ENCODE measurements at places on chromosomes 2 and 18.

GRCh38 chr2:200479692-200480265 is 30.1 kb downstream of the KCTD18 start:
- DNase-seq = no peak

DNA sequence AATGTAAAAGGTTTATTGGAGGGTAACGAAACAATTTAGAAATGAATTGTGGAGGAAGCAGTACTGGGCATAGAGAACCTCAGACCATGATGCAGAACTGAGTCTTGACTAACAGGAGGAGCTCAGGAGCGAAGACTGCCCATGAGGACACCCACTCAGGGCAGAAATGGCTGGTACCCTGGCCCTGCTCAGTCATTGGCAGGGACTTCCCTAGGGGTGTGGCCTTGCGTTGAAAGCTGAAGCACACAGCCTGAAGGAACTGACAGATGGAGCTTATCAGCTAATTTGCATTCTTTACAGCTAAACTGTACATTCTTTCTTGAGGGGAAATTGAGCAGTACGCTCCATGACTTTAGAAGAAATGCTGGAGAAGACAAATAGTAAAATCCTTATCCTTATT is 57.1 kb downstream of the PDK1 start:
- no peak for DNase-seq

- DNase-seq = no peak
These were observed 171.1 kb upstream of the SKOR2 start for GRCh38 chr18:47422524-47422923.

GRCh38 chr2:206824087-206824618 is 58.7 kb downstream of the FASTKD2 start:
- DNase-seq = no peak

GRCh38 chr18:24161304-24161703 is 22.4 kb downstream of the CABYR start:
- DNase-seq = no peak

DNA sequence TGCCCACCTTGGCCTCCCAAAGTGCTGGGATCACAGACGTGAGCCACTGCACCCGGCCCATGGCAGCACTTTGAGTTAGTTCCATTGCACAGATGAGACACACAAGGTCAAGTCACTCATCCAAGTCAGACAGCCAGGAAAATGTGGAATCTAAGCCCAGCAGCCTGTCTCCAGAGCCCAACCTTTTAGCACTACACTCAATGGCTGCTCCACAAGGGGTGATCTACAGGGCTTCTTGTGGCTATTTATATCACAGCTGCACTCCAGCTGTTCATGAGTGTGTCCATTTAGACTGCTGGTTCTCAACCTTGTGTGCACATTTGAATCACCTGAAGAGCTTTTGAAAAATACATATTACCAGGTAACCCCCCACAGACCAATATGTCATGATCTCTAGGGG is 72.9 kb upstream of the RPL31 start:
- DNase-seq = no peak

DNA sequence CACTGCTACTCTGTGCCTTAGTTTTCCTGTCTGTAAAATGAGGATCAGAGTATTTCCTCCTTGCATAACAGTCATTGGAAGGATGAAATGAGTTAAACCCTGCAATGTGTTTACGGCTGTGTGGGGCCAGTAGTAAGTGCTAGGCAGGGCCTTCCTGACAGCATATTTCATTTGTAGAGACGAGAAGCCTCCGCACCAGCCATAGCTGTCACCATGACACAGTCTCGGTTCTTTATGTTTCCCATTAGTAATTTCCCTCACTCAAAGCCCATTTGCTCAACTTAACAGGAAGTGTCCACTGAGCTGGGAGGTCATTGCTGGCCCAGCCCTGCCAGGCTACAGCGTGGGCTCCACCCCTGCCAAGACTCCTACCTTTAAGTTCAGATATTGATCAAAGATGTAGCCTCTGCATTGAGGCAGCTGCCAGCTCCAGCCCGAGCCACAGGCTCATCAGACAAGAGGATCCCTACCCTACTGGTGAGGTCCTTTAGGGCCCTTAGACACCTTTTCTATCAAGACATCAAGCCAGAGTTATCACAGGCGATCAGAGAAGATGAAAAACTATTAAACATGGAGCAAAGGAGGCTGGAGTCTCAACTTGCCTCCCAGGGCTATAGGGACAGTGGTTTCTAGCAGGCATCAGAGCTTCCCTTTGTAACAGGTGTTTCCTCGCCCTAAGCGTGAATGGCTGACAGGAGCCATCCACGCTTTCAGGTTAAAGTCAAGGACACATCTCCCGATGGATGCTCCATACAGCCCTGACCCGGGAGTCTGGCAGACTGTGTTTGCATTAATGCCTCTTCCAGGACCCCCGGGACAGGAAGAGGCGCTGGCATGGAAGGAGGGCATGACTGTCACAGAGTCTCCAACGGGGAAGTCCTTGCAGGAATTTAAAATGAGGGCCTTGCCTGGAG is 251.7 kb downstream of the NDUFA10 start:
- DNase-seq = no peak

- DNase-seq = no peak
These were observed 47.0 kb upstream of the PARD3B start for GRCh38 chr2:204498291-204498690.

GRCh38 chr2:45013229-45014015 is 4.2 kb upstream of the SIX2 start:
- no peak for DNase-seq

DNA sequence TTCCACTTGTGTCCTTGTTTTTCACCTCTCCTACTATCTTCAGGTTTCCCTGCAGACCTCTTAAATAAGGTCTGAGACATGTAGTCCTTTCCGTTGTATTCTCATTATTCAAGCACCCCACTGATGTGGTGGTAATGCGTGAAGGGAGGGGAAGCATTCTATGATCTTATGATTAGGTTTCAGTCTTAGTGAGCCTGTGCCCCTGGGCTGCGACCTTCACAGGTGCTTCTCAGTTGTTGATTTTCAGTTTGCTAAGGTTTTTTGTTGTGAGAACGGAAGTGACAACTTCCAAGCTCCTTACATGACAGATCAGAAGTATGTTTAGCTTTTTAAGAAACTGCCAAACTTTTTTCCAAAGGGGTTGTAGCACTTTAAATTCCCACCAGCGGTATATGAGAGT is 41.3 kb downstream of the VPS54 start:
- DNase-seq = no peak

DNA sequence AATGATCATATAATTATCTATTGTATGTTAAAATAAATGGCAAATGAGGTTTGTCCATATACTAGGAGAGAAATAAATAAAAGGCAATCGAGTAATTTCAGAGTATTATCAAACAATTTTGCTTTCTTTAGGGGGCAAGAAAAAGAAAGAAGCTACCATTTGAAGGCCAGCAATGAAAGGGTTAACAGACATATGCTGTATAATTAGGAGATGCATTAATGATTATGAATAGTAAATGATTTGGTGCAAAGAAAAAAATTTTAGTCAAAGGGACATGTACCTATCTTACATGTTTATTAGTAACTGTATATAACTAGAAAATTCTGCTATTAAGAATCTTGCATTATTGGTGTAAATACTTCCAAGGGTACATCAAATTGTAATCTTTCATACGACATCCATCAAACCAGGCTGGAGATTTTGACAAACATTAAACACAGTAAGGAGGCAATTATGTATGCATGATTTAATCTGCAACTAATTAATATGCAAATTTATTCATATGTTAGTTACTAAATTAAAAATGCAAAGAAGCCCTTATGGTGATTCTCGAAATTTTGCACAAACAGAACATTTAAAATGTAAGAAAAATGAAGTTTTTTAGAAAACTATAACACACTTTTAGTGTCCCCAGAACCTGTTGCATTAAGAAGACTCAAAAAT is 251.4 kb downstream of the TCF4 start:
- no peak for DNase-seq

- no peak for DNase-seq
These were observed 176.0 kb downstream of the ACKR3 start for GRCh38 chr2:236745420-236746210.

- DNase-seq = peak; percentile 20
These were observed at the start of gene GPR155 for GRCh38 chr2:174486563-174487107. Gene GPR155, minus strand, starts transcription at chr2:174487029. Its CDS starts 5,073 bp downstream, at chr2:174481956.

DNA sequence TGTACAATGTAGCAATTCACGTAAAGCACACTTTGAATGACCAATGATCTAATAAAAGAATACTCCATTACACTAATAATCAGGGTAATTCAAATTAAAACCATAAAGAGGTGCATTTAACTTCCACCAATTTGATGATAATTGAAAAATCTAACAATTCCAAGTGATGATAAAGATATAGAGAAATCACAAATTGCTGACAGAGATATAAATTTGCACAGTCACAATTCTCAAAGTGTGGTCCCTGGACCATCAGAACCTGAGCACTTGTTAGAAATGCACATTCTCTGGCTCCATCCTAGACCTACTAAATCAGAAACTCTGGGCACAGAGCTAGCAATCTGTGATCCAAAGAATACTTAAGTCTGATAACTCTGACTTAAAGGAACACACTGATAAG is 165.8 kb upstream of the DCC start:
- DNase-seq = no peak

DNA sequence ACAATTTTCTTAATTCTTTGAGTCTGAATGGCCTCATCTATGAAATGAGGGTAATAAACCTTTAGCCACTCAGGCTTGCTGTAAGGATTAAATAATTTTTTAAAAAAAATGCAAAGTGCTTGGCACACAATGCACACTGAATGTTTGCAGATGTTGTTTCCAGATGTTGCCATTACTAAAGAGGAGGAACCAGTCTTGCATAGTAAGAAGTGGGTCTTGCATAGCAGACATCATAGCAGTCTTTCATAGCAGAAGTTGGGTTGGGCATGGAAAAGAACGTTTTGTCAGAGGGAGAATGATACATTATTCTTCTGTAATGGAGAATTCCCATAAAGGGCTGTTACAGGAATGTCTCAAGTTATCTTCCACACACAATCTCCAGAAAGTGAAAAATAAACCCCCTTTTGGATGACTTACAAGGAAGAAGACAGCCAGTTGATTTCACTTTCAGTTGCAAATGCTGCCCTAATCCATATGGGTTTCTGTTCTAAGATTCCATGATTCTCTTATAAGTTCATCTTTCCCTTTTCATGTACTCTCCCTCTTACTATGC is 327.7 kb downstream of the SUCLG1 start:
- no peak for DNase-seq

- no peak for DNase-seq
These were observed 3.7 kb upstream of the SPEG start for GRCh38 chr2:219430633-219431615.

DNA sequence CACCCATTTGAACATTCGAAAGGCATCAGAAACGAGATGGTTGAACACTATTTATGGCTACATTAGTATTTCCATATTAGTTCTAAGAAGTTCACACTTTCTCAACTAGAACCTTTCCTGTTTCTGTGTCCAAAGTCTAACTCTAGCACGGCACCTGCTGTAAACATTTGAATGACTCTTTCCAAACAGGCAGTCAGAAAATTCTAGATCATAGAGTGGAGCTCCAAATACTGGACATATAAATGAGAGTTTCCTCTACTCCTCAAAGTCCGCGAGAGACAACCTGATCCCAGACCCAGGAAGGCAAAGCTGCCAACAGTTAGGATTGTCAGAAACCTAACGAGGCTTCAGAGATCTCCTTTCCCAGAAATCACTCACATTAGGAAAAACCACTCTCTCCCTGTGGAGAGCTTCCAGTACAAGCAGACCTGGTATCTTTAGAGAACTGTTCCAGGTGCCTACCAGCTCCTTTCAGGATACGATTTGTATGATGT is 10.6 kb downstream of the RND3 start:
- DNase-seq = no peak

DNA sequence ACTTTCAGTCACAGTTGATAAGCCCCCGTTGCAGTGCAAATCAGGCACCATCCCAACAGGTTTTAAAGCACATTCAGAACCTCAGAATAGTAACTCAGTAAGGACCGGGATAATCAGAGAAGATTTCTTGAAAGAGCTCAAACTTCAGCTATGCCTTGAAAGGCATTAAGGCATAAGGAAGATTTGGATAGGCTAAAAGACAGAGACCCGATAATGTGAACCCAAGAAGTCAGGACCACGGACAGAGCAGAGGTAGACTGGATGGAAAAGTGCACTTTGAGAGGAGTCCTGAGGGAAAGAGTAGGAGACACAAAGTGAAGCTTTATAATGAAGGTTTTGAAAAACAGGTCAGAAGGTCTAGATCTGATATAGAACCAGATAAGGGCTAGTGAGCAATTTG is 36.9 kb upstream of the KLF7 start:
- no peak for DNase-seq

DNA sequence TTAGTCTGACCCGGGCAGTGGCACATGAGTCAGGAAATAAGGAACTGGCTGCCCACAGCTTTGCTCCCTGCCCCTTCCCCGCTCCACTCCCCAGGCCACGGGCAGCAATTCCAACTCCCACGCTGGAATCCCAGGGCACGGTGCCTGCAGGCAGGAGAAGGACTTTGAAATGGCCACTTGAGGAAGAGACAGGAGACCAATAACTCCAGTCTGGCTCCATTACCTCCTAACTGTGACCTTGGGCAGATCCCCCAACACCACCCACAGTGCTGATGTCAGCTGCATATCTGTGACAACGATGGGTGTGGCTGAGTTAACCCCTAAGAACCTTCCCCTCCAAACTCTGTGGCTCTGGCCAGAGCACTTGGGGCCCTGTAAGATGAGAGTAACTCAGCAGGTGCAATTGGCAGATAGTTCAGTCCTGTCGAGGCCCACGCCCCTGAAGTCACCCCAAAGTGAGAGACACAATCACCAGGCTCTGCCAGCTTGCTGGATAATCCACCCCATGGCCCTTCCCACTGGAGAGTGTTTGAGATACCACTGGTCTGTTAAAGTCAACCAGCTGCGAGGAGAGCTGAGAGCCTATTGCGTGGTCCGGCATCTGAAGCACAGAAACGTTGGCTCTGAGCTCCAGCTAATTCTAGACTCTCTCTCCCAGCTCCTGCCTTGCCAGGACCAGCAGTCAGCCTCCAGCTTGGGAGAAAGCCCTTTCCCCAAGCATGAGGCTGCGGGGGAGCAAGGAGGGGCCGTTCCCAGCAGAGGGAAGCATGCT is 175.2 kb downstream of the TNS1 start:
- no peak for DNase-seq

DNA sequence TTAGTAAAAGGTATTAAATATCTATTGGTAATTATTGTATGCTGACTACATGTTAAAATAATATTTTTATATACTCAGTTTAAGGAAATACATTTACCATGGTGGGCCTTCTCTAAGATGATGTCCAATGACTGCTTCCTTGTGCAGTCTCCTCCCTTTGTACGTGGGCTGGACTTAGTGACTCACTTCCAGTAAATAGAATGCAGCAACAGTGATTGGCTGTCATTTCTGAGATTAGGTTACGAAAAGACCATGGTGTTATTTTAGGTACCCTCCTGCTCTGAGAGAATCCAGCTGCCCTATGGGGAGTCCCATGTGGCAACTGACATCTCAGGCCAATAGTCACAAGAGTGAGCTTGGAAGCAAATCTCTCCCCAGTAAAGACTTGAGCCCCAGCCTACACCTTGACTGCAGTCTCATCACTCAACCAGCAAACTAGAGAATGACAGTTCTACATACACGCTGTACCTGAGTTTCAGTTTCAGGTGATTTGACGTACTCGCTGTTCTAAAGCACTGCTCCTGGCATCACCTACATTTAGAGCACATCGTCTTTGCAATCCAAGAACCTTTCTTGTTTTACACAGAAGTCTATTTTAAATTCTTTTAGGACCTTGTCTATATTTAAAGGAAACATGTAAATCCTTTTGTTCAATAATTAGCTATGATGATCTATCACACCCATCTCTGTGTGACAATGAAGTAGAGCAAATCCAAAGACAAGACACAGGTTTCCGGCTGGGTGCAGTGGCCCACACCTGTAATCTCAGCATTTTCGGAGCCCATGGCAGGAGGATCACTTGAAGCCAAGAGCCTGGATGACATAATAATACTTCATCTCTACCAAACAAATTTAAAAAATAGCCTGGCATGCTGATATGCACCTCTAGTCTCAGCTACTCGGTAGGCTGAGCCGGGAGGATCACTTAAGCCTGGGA is 87.2 kb downstream of the COBLL1 start:
- no peak for DNase-seq

Measured in activated T-cell treated with anti-CD3 and anti-CD28 coated beads for 4 hours (primary cell).